Activated CD8-positive, alpha-beta T cell treated with anti-CD3 and anti-CD28 coated beads for 36 hours (primary cell): ENCODE measurements at places on chromosomes 12 and 14. TPM values are rescaled to one million over a fixed set of nuclear protein-coding genes. Genes with fewer than 3 reads are reported as not detected.

DNA sequence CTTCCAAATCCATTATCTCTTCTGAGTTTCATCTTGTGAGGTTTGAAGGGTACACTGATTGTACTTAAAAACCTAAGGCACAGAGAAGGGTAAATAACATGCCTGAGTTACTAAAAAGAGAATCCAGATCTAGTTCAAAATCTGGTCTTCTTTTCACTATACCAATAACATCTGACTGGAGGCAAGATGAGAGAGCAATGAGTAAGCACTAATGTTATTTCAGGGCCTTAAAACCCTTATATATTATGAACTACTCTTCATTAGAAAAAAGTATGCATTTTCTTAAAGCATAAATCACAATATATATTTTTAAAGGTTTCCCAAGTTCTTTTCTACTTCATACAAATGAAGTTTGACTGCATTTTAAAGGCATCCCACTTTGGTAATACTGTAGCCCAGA is 60.2 kb downstream of the GXYLT1 start:
- no peak for DNase-seq

- DNase-seq, result peak; percentile 67
Observed at GRCh38 chr12:47838286-47838931, 18.7 kb upstream of the HDAC7 start.

GRCh38 chr12:6868211-6869048 is 1.1 kb downstream of the TPI1 start:
- peak; percentile 23 for DNase-seq

- no peak for DNase-seq
Observed at GRCh38 chr14:28877923-28878322, 111.3 kb downstream of the FOXG1 start.

GRCh38 chr14:87955501-87955900 is 37.5 kb downstream of the GALC start:
- DNase-seq, result no peak

- no peak for DNase-seq
Observed at GRCh38 chr12:16220120-16220519, 57.4 kb downstream of the SLC15A5 start.

DNA sequence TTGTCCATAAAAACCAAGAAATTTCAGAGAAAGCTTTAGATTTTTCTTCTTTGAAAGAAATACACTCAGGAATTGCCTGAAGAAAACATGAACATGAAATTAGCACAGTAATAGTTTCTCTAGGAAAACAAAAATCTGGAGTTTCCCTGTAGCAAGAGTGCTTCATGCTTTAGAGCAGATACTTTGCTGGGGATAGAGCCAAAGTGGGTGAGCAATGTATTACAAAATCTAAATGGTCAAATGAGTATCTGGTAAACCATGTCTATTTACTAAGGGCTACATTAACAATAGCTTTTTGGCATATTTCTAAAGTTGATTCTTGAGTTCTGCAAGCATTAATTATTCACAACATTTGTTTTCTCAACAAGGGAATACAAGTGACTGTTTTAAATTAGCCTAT is 26.2 kb downstream of the AVPR1A start:
- no peak for DNase-seq

- DNase-seq, result no peak
Observed at GRCh38 chr12:41509271-41510055, 321.3 kb downstream of the PDZRN4 start.

DNA sequence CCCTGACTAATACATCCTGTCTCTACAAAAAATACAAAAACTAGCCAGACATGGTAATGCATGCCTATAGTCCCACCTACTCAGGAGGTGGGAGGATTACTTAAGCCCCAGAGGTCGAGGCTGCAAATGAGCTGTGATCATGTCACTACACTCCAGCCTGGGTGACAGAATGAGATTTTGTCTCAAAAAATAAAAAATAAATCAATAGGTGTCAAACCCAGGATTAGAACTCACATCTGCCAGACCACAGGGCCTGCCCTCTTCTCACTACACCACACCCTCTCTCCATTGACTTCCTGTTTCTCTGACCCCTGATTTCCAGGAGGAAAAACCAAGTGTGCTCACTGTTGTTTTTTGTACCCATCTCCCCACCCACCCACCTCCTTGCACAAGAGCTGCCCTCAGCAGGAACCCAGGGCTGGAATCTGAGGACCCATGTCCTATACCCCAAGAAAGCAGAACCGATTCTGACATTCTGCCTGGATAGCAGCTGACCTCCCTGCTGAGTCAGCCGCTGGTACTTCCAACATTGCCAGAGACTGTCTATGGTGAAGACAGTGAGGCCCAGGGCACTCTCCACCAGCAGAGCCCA is 6.2 kb downstream of the CMKLR1 start:
- no peak for DNase-seq

DNA sequence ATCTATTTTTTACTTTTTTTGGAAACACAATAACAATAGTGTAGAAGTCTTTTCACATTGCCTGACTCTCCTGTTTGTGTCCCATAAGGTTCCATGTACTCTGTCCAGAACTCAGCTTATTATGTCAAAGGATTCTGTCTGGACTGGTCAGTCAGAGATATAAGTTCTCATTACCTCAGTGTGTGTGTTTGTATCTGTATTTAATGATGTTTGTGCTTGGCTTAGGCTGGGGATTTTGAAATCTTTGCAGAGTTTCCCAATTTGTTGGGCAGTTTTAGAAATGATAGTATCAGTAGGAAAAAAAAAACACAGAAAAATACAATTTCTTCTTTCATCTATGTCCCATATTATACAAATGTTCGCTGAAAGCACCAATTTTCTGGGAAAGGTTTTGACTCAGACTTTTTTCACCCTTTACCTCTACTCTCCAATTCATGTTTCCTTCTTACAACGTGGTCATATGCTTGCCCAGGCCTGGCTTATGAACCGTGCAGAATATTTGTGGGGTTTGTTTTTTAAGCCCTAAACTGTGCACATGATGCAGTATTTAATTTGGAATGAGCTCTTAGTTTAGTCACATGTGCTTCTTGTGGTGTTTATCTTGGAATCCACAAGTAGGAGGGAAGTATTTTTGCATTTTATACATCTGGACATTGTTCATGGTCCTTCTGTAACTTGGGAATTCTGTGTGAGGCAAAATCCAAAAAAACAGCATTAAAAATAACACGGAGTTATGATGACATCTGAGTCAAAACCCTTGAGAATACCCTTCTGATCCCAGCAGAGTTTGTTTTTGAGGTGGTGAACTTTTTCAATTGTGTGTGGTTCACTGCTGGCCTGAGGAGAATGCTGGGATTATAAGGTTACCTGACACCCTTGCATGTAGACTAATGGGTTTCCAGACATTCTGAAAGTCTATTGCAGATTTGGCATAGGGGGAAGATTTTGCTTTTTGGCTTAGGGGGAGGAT is 121.2 kb downstream of the RAD51B start:
- no peak for DNase-seq

GRCh38 chr14:88947646-88948598 is 123.5 kb downstream of the TTC8 start:
- no peak for DNase-seq

- DNase-seq, result peak; percentile 81
Observed at GRCh38 chr14:61280526-61281185, 482 bp downstream of the TMEM30B start.

DNA sequence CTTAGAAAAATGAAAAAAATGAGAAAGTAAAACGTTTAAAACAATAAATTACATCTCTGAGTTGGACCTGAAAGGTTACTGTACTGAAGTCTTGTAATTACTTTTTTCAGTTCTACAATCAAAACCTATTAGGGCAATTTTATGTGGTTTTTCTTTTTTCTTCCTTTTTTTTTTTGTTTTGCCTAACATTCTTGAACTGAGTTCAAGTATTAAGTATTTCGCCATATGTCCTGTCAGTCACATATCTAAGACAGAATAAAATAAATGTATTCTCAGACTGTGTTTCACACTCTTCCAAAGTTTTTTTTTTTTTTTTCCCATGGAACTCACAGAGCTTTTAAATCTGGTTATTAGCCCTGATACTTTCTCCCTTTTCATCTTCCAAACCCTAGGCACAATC is 172.0 kb downstream of the BCAT1 start:
- DNase-seq, result no peak

DNA sequence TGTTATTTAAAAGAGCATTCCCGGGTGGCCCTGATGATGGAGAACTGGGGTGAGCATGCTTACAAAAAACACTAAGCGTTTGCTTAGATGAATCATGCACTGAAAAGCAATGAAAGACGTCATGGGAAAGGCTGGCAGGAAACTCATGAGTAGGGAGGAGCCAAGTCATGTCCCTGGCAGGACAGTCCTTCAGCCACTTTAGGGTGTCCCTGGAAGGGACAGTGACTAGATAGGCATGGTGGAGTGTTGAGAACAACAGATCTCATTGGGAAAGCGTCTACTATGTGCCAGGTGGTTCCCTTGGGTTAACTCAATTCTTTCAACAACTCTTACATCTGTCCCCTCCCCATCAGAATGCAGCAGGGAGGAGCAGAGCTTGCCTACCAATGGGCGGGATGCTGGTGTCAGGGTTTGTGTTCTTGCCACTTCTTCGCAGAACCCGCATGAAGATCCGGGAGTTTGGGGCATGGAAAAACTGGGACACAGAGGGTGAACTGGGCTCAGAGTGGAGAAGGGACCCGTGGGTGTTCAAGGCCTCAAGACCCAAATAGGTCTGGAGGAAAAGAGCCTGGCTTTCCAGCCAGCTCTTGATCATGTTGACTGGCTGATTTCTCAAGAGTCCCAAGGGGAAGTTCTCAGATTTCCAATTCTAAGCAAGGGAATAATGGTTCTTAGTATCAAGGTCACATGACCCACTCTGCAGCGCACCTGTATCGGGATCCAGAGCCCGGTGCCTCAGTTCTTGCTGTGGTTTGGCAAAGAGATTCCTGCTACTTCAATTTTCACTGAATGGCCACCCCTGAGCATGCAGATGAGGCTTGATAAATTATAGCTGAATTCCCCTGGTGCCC is 653.9 kb upstream of the TBX3 start:
- DNase-seq, result no peak

- peak; percentile 35 for DNase-seq
Observed at GRCh38 chr14:94342334-94342934, 19.3 kb upstream of the SERPINA6 start.

Gene LTBP2
- total RNA-seq, result 0.05 TPM

Gene GDF11
- 9.3 TPM for total RNA-seq

Gene GPR135
- 1.5 TPM for total RNA-seq

Gene ZCCHC8
- total RNA-seq, result 28.0 TPM

Gene DLGAP5
- 75.4 TPM for total RNA-seq

Gene BICDL1
- 107 TPM for total RNA-seq

Gene PELI2
- 2.7 TPM for total RNA-seq

Gene IRAK3
- 0.31 TPM for total RNA-seq
